ENCODE measurements at places on chromosomes 1 and 21.

DNA sequence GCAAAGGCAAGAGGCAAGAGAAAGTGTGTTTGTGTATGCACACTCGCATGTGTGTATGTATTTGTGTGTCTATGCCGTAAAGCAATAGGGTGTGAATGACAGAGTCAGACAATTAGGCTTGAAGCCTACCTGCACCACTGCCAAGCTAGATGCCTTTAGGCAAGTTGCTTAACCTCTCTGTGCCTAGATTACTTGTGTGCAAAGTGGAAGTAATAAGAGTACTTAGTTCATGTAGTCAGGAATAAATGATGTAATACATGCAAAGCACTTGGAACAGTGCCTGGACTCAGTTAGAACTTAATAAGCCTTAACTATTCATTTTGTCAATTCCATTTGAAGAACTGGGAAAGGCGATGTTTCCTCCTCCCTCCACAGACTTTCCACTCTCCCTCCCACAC lies 31.7 kb downstream of the LAMB3 start:
- no peak for DNase-seq

GRCh38 chr21:36260802-36261201 lies 59.2 kb upstream of the MORC3 start:
- DNase-seq: no peak

DNA sequence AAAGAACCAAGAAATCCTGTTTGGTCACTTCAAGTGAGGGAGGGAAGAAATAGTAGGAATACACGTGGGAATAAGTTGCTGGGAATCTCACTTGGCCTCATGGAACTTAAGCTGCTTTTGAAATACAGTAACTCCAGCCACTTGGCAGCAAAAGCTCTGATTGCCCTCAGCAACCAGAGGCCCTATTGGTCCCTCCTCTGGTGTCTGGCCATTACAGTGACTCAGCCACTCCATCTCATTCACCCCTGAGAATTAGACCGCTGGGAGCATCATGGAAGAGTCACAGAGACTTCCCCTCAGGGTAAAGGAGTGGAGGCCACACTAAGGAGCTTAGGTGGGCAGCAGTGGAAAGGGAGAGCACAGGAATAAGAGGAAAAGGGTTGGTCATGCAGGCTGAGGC lies 99.6 kb downstream of the ELAVL4 start:
- DNase-seq: no peak

GRCh38 chr1:106225403-106225802 lies 831.1 kb upstream of the PRMT6 start:
- DNase-seq: no peak

GRCh38 chr1:116066868-116067565 lies 44.2 kb upstream of the MAB21L3 start:
- no peak for DNase-seq

GRCh38 chr1:64231153-64231552 lies 27.7 kb downstream of the UBE2U start:
- no peak for DNase-seq

DNA sequence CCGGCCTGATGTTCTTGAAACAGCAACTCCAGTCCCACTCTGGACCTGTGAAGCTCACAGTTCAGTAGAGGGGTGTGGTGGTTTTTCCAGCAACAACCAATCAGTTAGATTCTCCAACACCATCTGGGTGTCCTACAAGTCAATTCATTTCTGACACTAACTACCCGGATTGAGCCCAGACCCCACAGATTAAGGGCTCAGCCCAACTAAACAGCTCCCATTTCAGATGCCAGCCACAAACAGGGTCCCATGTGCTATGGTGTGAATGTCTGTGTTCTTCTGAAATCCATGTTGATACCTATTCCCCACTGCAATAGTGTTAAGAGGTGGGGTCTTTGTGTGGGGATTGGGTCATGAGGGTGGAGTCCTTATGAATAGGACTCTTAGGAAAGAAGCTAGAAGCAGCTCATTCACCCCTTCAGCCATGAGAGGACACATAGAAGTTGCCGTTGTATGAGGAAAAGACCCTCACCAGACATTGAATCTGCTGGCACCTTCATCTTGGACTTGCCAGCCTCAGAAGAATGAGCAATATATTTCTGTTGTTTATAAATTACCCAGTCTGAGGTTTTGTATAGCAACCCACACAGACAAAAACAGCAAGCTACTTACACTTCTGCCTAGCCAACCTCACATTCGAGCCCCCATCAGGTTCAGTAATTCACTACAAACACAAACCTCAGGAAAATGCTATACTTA lies 53.6 kb downstream of the IRF2BP2 start:
- DNase-seq: no peak

GRCh38 chr1:172125812-172126430 lies 284.6 kb downstream of the DNM3 start:
- no peak for DNase-seq

DNA sequence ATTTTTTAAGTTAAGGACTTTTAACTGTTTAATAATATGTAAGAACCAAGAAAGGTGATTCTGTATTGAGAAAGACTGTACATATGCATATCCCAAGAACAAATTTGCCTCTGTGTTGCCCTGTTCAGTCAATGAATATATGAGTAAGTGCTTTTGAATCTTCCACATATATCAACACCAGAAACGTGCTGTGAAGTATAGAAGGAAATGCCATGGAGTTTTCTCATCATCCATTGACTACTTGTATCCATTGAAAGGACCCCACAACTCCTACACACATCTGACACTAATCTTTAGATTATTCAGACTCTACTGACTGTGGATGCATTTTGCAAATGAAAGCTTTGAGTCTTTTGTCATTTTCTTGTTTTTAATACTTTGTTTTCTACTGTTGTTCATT lies 366.9 kb downstream of the S1PR1 start:
- no peak for DNase-seq

DNA sequence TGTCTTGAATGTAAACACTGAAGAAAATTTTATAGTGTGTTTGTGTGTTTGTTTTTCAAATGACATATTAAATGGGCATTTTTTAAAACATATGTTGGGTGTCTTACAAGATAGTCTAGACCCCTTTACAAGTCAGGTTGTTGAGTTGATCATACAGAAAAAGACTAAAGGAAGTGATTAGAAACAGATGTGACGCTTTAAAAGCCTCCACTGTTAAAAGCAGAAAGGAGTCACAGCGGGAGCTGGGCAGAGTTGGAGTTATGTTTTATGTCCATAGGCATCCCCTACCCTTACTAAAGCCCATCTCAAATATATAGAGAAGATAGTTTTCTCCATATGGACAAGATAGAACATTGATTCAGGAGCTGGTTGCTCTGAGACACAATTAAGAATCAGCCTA lies 393.9 kb downstream of the PLPP3 start:
- DNase-seq: no peak

DNA sequence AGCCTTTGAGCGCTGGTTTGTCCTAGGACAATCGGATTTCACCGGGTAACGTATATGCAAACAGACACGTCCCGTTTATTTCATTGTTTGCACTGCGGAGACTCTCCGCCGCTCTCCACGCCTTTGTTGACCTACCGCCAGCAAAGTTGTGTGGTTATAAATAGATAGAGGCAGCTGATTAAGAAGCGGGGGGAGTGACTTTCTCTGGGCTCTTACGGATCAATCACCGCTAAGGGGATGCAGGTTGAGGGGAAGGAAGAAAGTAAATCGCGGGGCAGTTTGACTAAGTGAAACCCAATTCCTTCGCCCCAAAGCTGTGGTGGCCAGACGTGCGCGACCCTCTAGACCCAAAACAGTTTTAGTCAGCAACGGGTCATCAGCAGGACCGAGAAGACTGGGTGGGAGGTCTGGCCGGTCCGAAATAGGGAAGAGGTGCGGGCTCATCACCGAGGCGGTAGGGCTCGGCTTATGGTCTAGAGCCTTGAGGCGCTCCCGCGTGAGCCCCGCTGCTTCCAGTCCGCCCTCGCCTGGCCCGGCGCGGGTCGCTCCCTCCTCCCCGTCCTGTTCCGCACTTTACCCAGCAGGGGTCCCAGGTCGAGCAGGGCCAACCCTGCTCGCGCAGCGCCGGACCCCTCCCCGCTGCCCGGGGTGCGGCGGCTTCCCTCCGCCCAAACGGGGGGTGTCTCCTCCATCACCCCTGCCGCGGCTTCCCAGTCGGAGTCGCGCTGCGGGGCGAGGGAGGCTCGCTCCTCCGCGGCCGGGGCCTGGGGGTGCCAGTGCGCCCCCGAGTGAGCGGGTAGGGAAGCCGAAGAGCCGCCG lies 120.8 kb upstream of the RRP15 start:
- DNase-seq: no peak

- no peak for DNase-seq
Observed at GRCh38 chr21:33197496-33197895, 32.2 kb upstream of the IFNAR2 start.

DNA sequence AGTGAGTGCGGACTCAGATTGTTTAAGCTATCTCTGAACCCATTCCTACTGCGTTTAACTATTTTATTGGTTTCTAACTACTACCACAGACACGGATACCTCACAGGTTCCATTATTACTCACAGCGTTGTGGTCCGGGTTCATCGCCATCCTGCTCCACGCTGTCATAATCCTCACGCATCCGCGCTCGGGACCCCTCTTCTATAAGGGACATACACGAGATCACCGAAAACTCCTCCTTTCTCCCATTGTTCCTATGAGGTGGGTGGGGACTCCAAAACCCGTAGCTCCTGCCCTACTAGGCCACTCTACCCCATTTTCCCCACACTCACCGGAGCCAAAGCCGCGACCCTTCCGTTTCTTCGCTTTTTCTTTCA lies 610 bp downstream of the RBM8A start:
- no peak for DNase-seq

DNA sequence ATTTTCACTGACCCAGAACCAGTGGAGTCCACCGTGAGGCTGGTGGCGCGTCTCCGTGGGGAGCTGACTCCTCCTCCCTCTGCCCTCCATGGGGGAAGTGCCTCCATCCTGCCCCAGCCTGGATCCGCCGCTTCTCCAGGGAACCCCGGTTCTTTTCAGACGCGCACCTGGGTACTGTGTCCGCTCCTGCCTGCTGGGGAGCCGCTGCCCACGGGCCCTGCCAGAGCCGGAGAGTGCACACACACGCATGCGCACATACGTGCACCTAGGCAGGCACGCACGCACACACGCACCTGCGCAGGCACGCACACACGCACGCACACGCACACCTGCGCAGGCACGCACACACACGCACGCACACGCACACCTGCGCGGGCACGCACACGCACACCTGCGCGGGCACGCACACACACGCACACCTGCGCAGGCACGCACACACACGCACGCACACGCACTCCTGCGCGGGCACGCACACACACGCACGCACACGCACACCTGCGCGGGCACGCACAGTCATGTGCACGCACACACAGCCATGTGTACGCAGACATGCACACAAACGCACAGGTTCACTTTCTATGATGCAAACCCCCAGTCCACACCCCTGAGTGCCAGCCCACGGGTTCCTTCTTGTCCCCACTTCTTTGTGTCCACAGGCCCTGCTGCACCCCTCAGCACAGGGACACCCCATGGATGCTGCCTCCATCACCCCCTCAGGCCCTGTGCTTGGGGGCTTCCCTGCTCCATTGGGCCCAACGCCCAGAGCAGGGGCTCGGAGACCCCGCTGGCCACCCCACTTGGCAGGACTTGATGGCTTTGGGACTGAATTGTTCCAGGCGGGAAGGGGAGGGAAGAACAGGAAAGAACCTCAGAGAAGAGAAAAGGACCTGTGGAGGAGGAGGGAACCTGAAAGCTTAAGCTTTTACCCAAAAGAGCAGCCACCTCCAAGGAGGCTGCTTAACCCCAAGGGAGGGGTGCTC lies 42.7 kb downstream of the MORN1 start:
- no peak for DNase-seq

DNA sequence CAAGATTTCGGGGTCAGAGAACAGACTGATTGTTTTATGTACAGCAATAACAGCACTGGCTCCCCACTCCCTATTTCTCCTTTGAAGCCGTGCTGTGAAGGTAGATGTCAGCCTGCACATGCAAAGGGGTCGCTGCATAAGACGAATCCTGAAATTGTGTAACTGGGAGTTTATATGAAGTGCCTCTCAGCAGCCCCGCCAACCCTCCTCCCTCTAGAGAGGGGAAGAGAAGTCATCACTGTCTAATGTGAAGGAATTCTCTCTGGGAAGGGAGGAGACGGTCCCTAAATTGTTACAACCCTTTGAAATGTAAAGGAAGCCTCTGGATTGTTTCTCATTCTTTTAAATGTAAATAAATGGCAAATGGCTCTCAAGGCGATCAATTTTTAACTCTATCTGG lies 545.3 kb downstream of the PLA2G4A start:
- DNase-seq: no peak

- no peak for DNase-seq
Observed at GRCh38 chr1:176770066-176770465, 307.1 kb downstream of the PAPPA2 start.

DNA sequence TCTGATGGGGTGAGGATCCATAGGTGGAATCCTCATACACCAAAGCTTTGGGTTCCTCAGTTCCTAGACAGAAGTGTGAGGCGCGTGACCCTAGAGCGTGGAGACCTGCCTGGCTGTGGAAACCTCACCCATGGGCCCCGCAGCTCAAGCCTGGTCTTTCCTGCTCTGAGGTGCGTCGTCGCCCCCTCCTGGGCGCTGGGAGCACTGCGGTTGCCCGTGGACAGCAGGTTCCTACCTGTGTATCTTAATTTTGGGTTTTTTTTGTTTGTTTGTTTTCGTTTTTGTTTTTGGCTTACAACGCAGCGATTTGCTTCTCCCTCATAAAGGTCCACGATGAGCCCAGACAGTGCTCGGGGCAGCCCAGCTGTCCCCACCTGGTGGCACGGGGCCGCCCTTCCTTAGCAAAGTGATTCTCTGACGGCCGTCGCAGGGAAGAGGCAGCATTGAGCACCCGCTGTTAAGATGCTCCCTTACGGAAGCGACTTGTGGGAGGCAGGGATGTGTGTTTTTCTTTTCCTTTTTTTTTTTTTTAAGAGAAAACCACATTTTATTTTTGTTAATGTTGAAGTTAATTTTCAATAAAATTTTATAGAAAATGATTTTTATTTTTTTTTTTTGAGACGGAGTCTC lies 36.5 kb upstream of the TRAPPC10 start:
- peak; percentile 75 for DNase-seq

GRCh38 chr1:229027622-229028182 lies 243.2 kb upstream of the RAB4A start:
- DNase-seq: no peak

DNA sequence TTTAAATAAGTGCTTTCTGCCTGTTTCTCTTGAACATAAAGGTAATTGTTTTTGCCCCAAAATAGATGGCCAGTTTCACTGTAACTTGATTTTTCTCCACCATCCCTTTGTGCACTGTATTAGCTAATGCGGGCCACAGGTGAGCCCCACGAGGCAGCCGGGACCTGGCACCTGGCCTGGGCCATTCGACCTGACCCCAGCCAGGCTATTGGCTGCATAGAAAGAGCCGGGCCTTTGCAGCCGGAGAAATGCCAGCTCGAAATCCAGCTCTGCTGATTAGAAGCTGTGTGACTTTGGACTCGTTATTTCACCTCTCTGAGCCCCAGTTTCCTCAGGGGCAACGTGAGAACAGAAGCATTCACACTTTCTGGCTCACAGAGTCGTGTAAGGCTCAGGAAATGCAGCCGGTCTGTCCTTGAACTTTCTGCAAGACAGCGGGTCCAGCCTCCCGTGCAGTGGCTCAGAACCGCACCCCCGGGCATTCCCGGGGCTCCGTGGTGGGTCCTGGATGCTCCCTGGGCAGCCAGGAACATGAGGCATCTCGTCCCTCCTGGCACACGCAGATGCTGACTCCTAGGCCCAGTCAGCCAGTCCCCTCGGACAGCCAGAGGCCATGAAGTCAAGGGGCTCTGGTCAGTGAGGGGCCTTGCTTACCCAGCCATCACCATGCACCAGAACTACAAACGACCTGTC lies 37.4 kb upstream of the ACTRT2 start:
- DNase-seq: no peak

GRCh38 chr21:15644489-15644888 lies 85.3 kb upstream of the USP25 start:
- DNase-seq: no peak

GRCh38 chr1:151718011-151718431 lies 1.4 kb upstream of the CELF3 start:
- DNase-seq: no peak

- DNase-seq: no peak
Observed at GRCh38 chr21:40685141-40685540, 161.8 kb downstream of the DSCAM start.
